Substantia nigra (tissue), 51 donors: ENCODE measurements at places on chromosomes 2 and 18.

GRCh38 chr2:109260116-109260855 lies 131.3 kb downstream of the SH3RF3 start:
- DNase-seq, result no peak

DNA sequence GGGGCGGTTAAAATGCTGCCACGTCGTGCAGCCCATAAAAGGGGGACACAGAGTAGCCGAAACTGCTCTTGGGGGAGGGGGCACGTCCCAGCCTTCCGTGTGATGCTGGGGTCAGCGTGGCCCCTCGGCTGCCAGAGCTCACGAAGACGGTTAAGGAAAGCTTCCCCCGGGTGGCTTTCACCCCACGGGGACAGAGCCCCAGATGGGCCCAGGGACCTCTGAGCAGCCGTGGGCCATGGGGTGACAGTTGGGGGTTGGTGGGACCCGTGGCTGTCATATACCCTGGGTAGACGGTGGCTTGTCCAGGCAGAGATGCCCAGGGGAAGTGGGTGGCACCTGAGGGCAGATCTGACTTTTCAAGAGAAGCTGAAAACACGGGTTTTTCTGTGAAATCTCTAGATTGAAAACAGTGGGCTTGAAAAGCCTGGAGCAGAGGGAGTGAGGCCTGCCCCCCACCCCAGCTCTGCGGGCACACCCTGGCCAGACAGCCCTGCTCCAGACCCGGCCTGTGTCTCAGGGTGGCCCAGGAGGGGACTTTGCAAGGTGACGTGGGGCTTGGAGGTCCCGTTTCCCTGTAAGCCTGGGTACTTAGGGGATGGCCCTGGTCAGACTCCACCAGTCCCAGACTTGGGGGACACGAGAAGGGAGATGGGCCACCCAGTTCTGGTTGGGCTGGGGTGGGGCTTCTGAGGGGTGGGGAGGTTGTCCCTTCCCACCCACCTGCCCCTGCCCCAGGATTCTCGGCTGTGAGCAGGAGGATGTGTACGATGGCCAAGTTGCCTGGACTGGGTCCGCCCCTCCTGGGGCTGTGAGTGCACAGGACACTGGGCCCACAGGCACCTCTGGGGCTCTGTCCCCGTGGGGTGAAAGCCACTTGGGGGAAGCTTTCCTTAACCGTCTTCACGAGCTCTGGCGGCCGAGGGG lies 652 bp downstream of the NEU4 start:
- DNase-seq, result no peak

DNA sequence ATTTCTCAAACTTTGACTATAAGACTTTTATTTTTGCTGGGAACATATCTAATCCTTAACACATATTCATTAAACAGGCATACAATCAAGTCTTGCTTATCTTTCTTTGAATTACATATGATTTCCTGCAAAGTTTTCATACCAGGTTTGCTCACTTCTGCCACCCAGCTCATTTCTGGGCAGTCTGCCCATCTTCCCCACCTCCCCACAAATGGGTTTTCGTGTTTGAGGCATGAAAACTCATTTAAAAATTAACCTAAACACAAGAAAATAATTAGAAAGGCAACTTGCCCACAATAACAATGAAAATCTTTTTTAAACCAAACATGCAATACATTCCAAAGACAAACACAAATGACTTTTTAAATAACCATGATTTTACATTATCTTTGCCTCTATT lies 3.4 kb downstream of the CHST9 start:
- DNase-seq, result no peak

DNA sequence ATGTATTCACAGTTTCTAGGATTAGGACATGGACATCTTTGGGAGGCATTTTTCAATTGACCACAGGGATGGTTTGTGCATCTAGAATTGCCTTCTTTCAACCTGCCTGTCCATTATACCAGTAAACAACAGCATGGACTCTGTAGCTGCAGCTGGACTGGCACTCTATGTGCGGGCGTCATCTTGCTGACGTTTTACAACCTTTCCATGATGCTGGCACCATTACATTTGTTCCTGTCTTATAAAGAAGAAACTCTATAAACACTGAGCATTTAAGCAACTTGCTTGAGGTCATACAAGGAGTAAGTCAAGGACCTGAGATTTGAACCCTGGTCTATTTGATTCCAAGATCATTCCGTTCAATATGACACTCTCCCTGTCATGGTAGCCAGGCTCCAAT lies 25.4 kb upstream of the IGFBP5 start:
- no peak for DNase-seq

- DNase-seq, result no peak
Measured at GRCh38 chr2:239716536-239717318, 308.4 kb downstream of the NDUFA10 start.

- DNase-seq, result no peak
Measured at GRCh38 chr18:22272242-22272641, 102.9 kb downstream of the GATA6 start.

- DNase-seq, result no peak
Measured at GRCh38 chr2:47178341-47178740, 23.2 kb upstream of the STPG4 start.
